Activated CD4-positive, alpha-beta T cell treated with anti-CD3 and anti-CD28 coated beads, Interleukin-2, amount 10 ng/mL, durations not matched to agents 7 days and 5 days (primary cell): ENCODE measurements at places on chromosomes 12 and 14.

DNA sequence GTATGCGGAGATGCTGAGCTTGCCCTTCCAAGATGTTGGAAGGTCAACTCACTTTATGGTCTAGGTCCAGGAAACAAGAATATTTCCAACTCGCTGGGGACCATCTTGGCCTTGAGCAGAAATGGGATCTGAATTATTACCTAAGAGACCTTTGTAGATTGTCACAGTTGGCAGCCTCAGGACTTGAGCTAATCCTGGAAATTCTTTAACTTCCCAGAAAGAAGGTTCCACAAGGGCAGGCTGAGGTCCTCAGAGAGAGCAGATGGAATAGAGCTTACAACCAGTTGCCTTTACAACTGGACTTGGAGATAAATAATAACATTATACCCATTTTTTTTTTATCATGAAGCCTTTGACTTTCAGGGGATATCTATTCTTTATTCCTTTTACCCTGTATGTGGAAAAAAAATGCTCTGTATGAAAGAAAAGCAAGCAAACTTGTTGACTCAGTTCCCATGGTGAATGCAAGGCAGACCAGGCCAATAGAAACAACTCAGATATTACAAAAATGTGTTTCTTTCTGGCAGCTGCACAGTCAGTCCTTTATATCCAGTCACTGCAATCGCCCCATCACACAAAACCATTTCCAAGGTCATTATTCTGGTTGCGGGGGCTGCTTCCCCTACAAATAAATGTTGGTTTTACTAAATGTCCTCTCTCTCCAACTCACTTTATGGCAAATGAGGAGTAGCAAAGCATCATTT, 401.4 kb downstream of the ZFP36L1 start:
- no peak for DNase-seq

DNA sequence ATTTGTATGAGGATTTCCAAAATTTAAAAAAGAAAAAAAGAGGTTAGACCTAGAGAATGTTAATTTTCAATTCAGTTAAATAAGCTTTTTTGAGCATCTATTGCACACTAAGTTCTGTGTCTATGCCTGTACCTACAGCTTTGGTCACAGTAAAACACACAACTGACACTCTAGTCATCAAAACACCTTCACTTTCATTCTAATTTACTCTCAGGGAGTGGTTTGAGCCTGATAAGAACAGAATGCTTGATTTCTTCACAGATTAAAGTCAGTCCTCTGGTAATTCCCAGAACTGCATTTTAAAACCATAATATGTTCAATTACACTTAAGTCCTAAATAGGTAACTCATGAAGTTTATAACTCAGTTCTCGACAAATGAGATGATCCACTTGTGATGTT, 9.2 kb downstream of the SLC5A8 start:
- DNase-seq: no peak

DNA sequence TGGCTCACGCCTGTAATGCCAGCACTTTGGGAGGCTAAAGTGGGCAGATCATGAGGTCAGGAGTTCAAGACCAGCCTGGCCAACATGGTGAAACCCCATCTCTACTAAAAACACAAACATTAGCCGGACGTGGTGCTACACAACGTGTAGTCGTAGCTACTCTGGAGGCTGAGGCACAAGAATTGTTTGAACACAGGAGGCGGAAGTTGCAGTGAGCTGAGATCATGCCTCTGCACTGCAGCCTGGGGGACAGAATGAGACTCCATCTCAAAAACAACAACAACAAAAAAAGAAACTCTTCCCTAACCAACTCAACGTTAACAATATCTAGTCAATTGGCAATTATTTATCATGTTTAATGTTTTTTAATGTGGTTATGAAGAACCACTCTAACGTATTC, 89.3 kb downstream of the EPS8 start:
- no peak for DNase-seq

DNA sequence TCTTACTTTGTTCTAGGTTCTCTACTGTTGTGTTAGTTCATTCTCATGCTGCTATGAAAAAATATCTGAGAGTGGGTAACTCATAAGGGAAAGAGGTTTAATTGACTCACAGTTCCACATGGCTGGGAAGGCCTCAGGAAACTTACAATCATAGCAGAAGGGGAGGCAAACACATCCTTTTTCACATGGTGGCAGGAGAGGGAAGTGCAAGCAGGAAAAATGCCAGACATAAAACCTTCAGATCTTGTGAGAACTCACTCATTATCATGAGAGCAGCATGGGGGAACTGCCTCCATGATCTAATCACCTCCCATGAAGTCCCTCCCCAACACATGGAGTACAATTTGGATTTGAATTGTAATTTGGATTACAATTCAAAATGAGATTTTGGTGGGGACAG, 69.6 kb downstream of the MGST1 start:
- no peak for DNase-seq

DNA sequence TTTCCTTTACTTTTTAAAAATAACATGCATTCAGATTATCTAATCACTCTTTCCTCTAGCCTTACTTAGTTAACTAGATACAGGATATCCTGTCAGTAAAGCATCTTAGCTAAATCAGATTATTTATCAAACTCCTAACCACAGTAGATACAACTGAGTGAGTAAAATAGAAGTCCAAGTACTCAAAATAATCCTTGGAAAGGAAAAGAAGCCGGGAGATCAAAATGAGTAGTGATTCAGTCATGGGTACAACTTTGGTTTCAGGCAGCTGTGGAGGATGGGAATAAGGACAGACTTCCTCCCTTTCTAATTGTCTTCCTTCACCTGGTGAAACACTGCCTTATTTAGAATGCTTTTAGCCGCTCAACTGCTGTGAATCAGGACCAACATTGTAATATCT, 29.4 kb downstream of the GNG2 start:
- no peak for DNase-seq

- DNase-seq: no peak
Observed at GRCh38 chr12:117853600-117853999, 115.2 kb downstream of the KSR2 start.

DNA sequence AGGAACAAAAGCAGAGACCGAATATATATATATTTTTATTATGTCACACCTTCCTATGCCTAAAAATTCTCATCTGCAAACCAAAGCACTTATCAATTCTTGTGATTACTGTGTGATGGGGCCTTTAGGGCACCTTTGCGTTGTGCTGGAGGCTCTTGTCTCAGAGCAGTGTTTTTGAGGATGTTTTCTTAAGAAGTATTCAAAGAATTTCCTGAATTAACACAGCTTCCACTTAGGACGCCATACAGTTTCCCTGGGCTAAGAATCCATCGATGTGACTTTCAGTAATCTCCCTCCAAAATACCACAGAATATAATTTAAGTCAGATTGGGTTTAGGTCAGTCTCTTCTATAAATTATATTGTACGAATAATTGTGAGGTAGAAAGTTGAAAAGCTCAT, 22.0 kb upstream of the HIF1A start:
- no peak for DNase-seq

DNA sequence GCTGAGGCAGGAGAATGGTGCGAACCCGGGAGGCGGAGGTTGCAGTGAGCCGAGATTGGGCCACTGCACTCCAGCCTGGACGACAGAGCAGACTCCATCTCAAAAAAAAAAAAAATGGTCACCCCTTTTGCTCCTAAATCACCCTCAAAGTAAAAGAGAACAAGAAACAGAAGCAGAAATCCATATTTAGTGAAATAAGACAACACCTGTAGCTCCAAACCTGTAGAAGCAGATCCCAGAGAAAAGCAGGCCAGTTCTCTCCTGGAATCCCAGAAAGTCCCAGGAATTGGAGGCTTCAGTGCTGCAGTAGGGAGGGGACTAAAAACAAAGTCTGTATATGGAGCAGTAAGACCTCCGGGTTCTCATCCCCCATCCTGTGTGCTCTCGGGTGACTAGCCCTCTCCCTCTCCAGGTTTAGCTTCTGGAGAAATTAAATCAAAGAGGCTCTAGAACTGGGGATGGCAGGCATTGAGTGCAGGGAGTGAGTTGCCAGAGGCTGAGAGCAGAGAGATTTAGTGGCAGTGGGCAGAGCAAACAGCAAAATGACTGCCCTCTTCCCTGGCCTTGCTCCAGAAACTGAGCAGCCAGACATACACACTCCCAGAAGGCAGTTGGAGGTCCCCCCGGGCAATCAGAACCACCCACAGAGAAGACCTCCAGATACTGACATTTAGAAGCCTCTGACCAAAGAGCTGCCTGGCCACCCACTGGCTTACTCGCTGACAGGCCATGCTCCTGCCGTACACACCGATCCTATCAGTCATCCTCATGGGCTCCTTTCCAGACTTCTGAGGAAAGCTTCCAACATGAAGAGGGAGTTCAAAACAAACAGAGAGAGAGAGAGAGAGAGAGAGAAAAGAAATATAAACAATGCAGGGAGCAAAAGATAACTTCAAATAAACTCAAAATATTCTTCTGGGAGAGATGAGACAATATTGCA, 6.3 kb upstream of the MLXIP start:
- no peak for DNase-seq

DNA sequence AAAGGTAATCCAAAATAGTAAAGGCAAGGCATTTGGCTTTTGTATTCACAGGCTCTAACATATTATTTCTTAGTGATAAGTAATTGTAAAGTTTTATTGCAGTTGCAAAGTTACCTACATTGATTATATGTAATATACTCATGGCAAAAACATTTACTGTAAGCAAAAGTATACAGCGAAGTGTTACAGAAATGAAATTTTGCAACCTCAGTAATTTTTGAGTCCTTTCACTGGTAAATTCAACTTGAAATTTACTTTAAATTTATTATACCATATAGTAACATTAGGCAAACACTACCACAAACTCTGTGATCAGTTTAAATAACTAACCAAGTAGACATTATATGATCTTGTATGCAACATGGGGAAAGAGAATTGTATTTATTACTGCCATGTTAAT, 89.0 kb downstream of the CDK17 start:
- DNase-seq: no peak
